ENCODE measurements at places on chromosomes 6 and 20. TPM values are rescaled to one million over a fixed set of nuclear protein-coding genes. Genes with fewer than 3 reads are reported as not detected.

DNA sequence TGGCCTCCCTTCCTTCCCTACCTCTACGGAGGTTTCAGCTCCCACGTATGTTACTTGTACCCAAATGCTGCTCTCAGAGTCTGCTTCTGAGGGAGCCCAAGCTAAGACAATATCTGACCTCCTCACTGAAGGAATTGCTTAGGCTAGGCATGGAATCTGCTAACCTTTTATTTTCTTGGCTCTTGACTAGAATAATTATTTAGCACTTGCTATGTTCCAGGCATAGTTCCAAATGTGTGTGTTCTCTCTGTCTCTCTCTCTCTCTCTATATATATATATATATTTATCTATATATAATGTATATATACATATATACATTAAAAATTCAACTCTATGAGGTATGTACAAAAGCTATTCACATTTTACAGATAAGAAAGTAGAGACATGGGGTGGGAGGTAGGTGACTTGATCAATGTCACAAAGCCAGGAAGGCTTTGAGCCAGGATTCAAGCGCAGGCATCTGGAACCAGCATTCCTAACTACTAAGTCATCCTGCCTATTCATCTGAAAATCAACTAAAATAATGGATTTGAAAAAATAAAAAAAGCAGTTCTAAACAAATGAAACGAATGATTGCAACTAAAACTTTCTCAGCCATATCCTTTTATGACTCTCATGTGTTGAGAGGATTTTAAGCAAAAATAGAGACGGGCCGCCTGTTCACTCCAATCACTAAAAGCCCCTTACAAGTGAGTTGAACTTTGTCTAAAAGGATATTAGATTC lies 189.7 kb upstream of the JAG1 start:
- peaks cover 60% of the 10 kb centered on the region for H3K4me1 ChIP-seq
- DNase-seq: no peak
- no peak overlapping the region for H3K4me3 ChIP-seq
- no peaks in the 10 kb centered on the region for H3K36me3 ChIP-seq
- no peaks in the 10 kb centered on the region for H3K27me3 ChIP-seq

DNA sequence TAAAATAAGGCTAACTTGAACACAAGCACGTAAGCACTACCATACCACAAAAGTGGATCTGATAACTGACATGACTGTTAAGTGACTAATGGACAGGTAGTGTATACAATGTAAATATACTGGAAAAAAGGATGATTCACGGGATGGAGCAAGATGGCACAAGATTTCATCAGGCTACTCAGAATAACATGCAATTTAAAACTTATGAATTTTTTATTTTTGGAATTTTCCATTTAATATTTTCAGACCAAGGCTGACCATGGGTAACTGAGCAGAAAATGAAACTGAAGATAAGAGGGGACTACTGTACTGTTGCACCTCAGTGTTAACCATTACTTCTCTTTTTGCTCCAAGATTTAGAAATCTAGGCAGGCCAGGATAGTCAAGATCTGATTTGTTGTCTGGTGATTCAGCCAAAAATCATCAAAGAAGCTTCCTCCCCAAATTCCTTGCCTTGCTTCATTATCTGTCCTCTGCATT lies 45.4 kb downstream of the TPBG start:
- H3K27ac ChIP-seq: peak overlapping the region; percentile 74
- H3K36me3 ChIP-seq: no peaks in the 10 kb centered on the region
- peaks cover 16% of the 10 kb centered on the region for H3K4me1 ChIP-seq
- peaks cover 2% of the 10 kb centered on the region for H3K27me3 ChIP-seq
- no peak overlapping the region for H3K4me3 ChIP-seq
- DNase-seq: no peak

GRCh38 chr6:130202782-130203181 lies 20.0 kb downstream of the SAMD3 start:
- no peaks in the 10 kb centered on the region for H3K4me1 ChIP-seq
- H3K4me3 ChIP-seq: no peak overlapping the region
- no peak for DNase-seq
- H3K27ac ChIP-seq: no peak overlapping the region
- H3K27me3 ChIP-seq: no peaks in the 10 kb centered on the region

DNA sequence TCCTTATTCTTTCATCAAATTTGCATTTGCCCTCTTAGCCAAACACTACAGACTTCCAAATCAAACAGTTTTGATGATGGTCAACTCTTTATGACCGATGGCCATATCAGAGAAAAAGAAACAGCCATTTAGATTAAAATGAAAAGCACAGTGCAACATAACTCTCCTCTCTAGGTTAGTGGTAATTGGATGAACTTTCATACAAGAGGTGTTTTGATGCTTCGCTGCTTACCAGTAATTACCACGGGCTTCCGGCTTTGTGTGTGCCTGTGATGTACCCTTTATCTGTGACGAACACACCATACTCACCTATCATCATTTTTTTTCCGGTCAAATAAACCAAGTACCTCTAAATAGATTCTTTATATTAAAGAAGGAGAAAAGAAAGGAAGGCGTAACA lies 181.8 kb downstream of the FOXA2 start:
- H3K27me3 ChIP-seq: peaks cover 26% of the 10 kb centered on the region
- no peak overlapping the region for H3K27ac ChIP-seq
- DNase-seq: no peak
- no peaks in the 10 kb centered on the region for H3K36me3 ChIP-seq

The SLC26A8 gene
- total RNA-seq: not detected

GRCh38 chr6:6878887-6879585 lies 228.7 kb upstream of the RREB1 start:
- peaks cover 9% of the 10 kb centered on the region for H3K4me1 ChIP-seq
- H3K27me3 ChIP-seq: no peaks in the 10 kb centered on the region

- H3K4me1 ChIP-seq: peaks cover 31% of the 10 kb centered on the region
- DNase-seq: no peak
- H3K36me3 ChIP-seq: peaks cover 30% of the 10 kb centered on the region
- H3K4me3 ChIP-seq: no peak overlapping the region
- no peaks in the 10 kb centered on the region for H3K27me3 ChIP-seq
Measured at GRCh38 chr6:170346649-170347048, 40.1 kb downstream of the FAM120B start.

DNA sequence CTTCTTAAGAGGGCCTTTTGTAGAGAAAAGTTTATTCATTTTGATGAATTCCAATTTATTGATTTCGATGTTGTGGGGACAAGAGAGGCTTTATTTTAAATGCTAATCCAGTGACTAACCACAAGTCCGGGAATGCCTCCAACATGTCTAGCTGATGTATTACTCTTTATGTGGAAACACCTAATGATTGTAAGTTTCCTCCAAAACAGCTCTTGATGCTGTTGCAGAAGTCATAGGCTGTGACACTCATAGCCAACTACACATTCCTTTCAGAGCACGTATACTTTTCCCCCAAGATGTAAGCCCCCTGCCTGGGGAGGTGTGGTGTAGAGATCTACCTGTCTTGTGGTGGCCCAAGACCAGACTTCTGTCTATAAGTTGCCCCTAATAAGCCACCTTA lies 61.3 kb upstream of the RNF24 start:
- H3K36me3 ChIP-seq: peaks cover 3% of the 10 kb centered on the region
- H3K4me3 ChIP-seq: no peak overlapping the region
- H3K27ac ChIP-seq: no peak overlapping the region
- H3K27me3 ChIP-seq: peaks cover 2% of the 10 kb centered on the region
- DNase-seq: no peak

GRCh38 chr20:35975576-35976373 lies 7.4 kb downstream of the CNBD2 start:
- peaks cover 2% of the 10 kb centered on the region for H3K36me3 ChIP-seq
- no peak overlapping the region for H3K4me3 ChIP-seq
- H3K27ac ChIP-seq: no peak overlapping the region

- no peaks in the 10 kb centered on the region for H3K27me3 ChIP-seq
- no peaks in the 10 kb centered on the region for H3K36me3 ChIP-seq
- no peak overlapping the region for H3K27ac ChIP-seq
- peaks cover 12% of the 10 kb centered on the region for H3K4me1 ChIP-seq
Measured at GRCh38 chr6:131929976-131930375, 21.2 kb downstream of the CCN2 start.

GRCh38 chr6:32816746-32817204 lies at the start of gene HLA-DOB:
TSS of gene HLA-DOB (minus strand) at chr6:32817002. CDS start at chr6:32816951, 51 bp downstream.
- DNase-seq: no peak
- peaks cover 23% of the 10 kb centered on the region for H3K27me3 ChIP-seq
- no peak within 1 kb of the TSS for H3K27ac ChIP-seq
- no peak within 1 kb of the TSS for H3K4me3 ChIP-seq

The ECT2L gene
- not detected for total RNA-seq

DNA sequence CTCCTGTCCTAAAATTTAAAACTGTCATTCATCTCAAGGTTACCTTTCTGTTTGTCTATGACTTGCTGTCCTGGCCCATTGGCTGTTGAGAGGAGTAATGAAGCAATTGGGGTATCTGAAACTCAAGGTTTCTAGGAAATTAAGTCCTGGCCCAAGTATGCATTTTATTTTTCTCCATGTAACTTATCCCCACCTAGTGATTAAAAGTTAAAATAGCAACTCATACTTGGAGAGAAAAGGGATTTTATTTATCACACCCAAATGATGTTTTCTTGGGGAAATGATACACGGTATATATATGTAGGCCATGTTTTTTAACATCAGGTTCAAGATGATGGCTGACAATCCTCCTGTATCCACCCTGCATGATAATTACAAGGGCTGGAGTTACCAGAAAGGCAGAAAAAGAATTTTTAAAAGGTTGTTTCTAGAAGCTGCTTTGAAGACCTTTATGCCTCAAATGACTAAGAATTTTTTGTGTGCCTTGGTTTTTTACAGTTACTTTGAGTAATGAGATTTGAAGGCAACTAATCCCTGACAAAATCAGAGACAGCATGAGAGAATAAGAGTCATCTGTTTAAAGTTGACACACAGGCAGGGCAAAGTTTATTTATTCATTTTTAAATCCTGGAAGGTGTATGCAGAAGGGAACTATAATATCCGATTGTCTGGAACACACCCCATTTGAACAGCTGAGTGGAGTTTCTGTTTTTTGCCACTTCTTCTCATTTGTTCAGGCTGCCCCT lies 28.9 kb upstream of the C6orf58 start:
- H3K36me3 ChIP-seq: no peaks in the 10 kb centered on the region
- DNase-seq: no peak
- H3K4me3 ChIP-seq: no peak overlapping the region
- H3K4me1 ChIP-seq: peaks cover 18% of the 10 kb centered on the region

GRCh38 chr6:150169609-150170008 lies 26.8 kb downstream of the PPP1R14C start:
- no peak for DNase-seq
- H3K4me3 ChIP-seq: no peak overlapping the region
- no peak overlapping the region for H3K27ac ChIP-seq
- no peaks in the 10 kb centered on the region for H3K27me3 ChIP-seq
- no peaks in the 10 kb centered on the region for H3K36me3 ChIP-seq

DNA sequence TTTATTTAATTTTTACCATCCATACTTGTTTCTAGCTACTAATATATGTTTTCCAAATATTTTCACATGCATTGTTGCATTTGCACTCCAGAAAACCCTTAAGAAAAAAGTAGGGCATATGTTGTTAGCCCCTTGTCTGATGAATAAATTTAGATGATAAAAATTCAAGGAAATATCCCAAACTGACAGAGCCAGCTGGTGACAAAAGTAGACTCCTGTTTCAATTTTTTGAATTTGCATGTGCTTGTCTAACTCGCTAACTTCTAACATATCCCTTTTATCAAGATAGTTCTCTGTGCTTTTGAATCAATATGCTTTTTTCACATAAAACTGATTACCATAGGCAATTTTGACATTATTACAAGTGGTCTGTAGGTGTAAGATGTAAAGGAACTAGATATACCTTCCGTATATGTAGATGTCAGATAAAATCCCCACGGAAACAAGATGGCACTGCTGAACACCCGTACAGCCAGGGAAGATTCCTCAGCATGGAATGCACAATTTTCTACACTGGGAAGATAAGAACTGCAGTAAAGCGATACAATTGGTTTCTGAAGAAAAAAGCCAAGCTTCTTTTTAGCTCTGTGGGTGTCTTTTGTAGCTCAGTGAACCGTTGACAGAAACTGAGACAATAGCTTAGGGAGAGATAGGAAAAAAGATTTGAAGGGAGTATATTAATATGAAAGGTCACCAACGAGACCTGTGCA lies 437.6 kb upstream of the RNF217 start:
- no peak overlapping the region for H3K27ac ChIP-seq
- H3K4me3 ChIP-seq: no peak overlapping the region
- DNase-seq: no peak
- no peaks in the 10 kb centered on the region for H3K36me3 ChIP-seq
- peaks cover 36% of the 10 kb centered on the region for H3K4me1 ChIP-seq

GRCh38 chr6:119283214-119283613 lies 66.3 kb downstream of the MAN1A1 start:
- H3K27ac ChIP-seq: no peak overlapping the region
- H3K4me3 ChIP-seq: no peak overlapping the region
- peaks cover 16% of the 10 kb centered on the region for H3K4me1 ChIP-seq
- H3K36me3 ChIP-seq: no peaks in the 10 kb centered on the region

GRCh38 chr6:33139596-33140206 lies 52.6 kb downstream of the COL11A2 start:
- peaks cover 62% of the 10 kb centered on the region for H3K27me3 ChIP-seq
- no peak overlapping the region for H3K4me3 ChIP-seq
- H3K36me3 ChIP-seq: no peaks in the 10 kb centered on the region
- DNase-seq: no peak
- H3K27ac ChIP-seq: no peak overlapping the region

- DNase-seq: no peak
- H3K27ac ChIP-seq: no peak overlapping the region
- no peaks in the 10 kb centered on the region for H3K36me3 ChIP-seq
- H3K4me3 ChIP-seq: no peak overlapping the region
- H3K27me3 ChIP-seq: no peaks in the 10 kb centered on the region
Measured at GRCh38 chr6:100381111-100381510, 83.6 kb downstream of the SIM1 start.

GRCh38 chr20:2405693-2406065 lies 25.0 kb downstream of the TGM6 start:
- no peaks in the 10 kb centered on the region for H3K4me1 ChIP-seq
- peaks cover 3% of the 10 kb centered on the region for H3K27me3 ChIP-seq
- no peak for DNase-seq
- no peak overlapping the region for H3K4me3 ChIP-seq
- no peaks in the 10 kb centered on the region for H3K36me3 ChIP-seq
